ENCODE measurements at places on chromosomes 1 and 21.
A peak's percentile ranks its signal among the peaks of the same experiment; 100 is the strongest.

DNA sequence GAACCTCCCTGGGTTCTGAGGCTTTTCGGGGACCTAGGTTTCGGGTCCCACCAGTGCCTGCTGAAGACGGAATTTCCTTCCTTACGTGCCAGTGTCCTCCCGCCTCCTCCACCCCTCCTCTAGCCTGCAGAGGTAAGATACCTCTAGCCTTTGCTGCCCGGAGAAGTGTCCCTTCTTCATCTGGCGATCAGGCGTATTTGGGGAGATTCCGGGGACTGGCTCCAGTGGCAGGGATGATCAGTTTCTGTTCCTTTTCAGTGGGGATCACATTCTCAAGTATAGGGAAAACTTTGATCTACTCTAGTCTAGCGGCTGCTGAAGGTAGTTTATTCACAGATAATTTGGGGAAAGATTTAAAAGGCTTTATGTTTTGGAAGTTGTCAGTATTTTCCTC, 674 bp downstream of the CEP350 start:
- DNase-seq, result peak; percentile 66

GRCh38 chr1:43443197-43443946, 10.4 kb downstream of the HYI start:
- no peak for DNase-seq

GRCh38 chr1:118147522-118147921, 37.5 kb downstream of the SPAG17 start:
- DNase-seq, result no peak

GRCh38 chr21:31159808-31160207, 121.5 kb upstream of the KRTAP19-8 start:
- no peak for DNase-seq

GRCh38 chr1:145891587-145892485, 6.2 kb upstream of the ANKRD35 start:
- DNase-seq, result peak; percentile 98

- no peak for DNase-seq
These were observed 127.8 kb downstream of the NTMT2 start for GRCh38 chr1:170273291-170274130.

DNA sequence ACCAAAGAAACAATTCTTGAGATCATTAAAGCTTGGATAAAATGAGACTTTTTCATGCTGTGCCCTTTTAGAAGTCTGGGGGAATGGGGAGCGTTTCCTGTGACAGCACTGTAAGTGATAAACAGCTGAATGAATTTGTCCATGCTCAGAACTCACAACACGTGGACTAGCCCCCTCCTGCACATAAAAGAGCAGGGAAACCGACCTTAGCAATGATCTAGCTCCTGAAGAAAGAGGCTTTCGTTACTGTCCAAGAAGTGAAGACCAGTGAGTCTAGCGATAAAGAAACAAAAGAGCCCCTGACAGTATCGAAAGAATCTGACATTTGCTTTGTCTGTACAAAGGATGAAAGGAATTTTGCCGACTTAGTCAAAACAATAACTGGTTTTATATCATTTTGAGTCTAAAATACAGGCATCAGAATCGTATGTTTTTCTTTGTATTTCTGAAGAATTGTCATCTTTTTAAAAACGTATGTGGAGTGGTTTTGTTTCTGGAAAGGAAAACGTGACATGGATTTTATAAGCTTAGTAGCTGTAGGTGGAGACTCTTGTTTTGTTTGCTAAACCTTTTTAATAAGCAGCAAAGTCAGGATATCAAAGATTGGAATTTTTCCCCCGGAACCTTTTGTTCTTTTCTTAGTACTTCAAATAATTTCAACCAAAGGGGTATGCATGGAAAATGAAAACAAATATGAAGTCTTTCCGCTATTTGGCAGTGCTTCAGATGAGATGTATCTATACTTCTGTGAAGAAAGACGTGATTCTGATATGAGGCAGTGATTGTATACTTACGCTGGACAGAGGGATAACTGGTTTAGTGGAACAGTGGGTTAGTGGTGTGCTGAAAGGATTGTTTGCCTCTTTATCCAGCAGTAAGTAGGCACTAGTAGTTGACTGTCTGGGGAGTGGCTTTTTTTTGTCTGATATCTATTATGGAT, 61.0 kb downstream of the MAST2 start:
- DNase-seq, result no peak

DNA sequence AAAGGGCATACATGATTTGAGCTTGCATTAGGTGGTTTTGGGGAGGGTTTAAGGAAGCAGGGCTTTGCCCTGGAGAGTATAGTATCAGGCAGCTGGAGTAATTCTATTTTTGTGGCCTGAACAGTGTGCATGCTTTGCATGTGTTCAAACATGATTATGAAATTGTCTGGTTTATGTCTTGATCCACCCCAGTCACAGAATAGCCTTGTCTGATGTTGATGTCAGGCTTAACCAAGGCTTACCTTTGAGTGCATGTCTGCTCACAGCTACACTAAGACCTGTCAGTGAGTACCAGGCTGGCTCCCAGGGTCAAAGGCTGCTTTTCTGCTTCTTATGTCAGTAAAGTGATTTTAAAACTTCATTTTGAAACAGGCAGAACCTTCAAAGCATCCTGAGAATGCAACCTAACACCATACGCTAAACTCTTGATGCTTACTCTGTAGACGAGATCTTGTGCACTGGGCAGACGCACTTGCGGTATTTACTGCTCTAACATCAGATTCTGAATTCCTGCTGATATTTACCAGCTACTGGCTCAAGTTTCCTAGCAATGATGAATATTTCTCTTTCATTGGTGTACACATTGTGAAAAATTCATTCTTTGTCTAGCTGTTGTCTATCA, 78.9 kb downstream of the MAP3K21 start:
- DNase-seq, result no peak

DNA sequence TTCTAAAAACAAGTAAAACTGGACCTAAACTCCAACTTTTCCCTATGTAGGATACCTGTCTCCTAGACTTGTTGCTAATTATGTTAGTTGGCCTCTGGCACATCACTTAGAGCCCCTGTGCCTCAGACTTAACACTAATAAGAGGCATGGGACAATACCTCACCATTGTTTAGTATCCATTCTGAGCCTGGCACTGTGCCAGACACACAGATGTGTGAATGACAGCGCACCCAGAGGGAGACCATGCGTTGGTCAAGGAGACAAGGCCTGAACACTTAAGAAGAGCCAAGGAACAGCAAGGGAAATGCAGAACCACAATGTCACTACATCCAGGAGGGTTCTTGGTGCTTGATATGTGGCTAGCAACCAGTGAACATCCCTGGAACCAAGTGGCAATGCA, 189.1 kb downstream of the FGGY start:
- DNase-seq, result no peak

DNA sequence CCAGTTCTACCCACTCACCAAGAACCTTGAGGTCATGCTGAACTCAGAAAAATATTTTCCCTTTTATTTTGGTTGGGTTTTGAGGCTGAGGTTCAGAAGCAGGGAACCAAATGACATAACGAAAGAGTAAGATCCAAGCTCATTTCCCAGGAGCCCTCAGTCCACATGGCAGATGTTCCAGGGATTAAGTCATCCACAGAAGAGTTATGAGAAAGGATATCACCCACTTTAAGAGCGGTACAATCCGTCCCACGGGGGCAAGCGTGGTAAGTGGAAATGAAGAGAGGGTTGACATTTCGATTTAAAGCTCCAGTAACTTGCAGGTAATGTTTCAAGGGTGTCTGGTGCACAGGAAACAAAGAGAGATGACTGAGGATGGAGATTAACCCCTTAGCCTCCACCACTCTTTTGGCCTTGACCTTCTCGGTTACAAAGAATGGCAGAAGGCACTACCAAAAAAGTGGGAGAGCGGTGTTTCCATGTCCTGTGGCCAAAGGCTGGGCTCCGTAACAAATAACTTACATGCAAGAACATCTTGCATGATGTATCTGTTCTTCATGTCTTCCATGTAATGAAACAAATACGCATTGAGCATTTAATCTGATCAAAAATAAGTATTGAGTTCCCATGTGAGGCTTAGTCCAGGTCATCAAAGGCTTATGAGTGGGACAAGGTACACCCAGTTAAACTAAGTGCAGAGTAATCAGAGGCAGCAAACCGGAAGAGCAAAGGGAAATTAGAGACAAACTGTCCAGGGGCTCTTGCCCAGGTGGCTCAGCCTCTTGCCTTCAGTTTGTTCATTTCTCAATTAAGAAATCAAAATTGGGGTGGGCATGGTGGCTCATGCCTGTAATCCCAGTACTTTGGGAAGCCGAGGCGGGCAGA, 241.4 kb downstream of the TOMM20 start:
- no peak for DNase-seq

- no peak for DNase-seq
These were observed 29.9 kb downstream of the DHRS3 start for GRCh38 chr1:12587981-12588640.

- no peak for DNase-seq
These were observed 146.8 kb downstream of the ZBTB18 start for GRCh38 chr1:244197851-244198375.

DNA sequence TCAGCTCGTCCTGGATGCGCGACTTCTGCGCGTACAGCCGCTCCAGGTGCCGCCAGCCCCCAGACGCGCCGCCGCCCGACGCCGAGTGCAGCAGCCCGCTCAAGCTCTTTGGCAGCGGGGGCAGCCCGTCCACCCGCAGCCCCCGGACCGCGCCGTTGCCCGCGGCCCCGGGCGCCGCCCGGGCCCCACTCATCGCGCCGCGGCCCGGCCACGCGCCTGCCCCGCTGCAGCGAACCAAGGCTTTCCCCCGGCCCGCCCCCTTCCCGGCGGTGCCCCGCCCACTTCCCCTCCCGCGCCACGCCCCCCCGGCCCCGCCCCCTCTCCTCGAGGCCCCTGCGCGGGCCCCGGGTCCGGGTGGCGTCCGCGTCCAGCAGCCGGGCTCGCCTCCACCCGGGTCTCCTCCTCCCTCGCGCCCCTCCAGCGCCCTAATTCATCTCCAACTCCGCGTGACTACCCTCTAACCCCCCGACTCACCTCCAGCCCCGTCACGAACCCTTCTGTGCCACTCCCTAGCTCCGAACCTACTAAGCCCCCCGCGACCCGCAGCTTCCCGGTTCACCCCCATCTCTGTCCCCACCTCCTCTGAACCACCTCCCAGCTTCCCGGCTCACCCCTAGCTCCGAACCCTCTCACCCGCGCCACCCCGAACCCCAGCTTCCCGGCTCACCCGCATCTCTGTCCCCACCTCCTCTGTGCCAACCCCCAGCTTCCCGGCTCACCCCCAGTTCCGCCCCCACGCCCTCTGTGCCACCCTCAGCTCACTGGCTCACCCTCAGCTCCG, at the start of gene FAM89A:
FAM89A (minus strand) TSS at position 236 of the 781 bp plus-strand sequence; CDS start at position 193, 43 bp downstream.
- DNase-seq, result peak; percentile 57

GRCh38 chr1:46804926-46805325, 6.1 kb downstream of the CYP4B1 start:
- no peak for DNase-seq

- DNase-seq, result peak; percentile 83
These were observed 33.2 kb upstream of the PAX7 start for GRCh38 chr1:18597160-18598042.

- no peak for DNase-seq
These were observed 3.3 kb downstream of the CNST start for GRCh38 chr1:246569248-246570238.

DNA sequence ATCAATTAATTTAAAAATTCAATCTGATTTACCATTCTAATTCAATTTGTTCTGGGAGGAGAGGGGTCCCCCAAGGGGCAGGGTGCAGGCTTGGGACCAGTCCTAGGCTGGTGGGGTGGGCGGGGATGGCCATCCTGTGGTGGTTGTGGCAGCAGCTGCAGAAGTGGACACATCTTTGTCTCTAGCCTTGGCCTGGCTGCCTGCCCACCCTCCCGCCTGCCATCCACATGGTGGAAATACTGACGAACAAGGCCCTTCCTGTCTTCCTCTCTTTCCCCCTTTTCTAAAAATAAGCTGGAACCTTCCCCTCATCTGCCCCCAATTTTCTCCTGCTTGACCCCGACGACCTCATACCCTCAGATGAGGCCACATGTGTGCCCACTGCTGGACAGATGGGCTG, 130.9 kb downstream of the FOXD2 start:
- no peak for DNase-seq

GRCh38 chr1:37951041-37951782, 4.4 kb upstream of the INPP5B start:
- no peak for DNase-seq

- DNase-seq, result no peak
These were observed 21.8 kb downstream of the KDM4A start for GRCh38 chr1:43671626-43672330.

- no peak for DNase-seq
These were observed 420.5 kb downstream of the MATN1 start for GRCh38 chr1:30302858-30303257.

- DNase-seq, result no peak
These were observed 78.7 kb downstream of the DDR2 start for GRCh38 chr1:162710780-162711465.

- no peak for DNase-seq
These were observed 145.0 kb upstream of the SGIP1 start for GRCh38 chr1:66388913-66389312.

- DNase-seq, result no peak
These were observed 1.6 kb downstream of the DMRTB1 start for GRCh38 chr1:53460666-53461322.

- DNase-seq, result no peak
These were observed 40.8 kb upstream of the COL6A1 start for GRCh38 chr21:45940621-45941337.

- DNase-seq, result no peak
These were observed 581.2 kb downstream of the PTPRC start for GRCh38 chr1:199220031-199220430.

DNA sequence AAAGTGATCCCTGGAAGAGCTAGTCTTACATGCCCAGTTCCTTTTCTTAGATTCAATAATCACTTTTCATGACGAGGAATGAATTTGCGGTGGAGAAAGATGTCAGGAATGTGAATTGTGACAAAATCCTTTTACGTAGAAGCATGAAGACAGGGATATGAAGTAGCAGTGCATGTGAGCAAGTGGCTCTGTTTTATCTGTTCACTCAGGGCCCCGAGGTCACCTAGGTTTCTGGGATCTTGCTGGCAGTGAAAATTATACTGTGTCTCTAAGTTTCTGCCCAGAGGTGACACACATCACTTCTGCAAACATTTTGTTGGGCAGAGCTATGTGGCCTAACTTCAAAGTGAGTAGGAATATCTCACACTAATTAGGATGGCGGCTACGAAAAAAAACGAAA, 79.3 kb downstream of the USP25 start:
- no peak for DNase-seq

DNA sequence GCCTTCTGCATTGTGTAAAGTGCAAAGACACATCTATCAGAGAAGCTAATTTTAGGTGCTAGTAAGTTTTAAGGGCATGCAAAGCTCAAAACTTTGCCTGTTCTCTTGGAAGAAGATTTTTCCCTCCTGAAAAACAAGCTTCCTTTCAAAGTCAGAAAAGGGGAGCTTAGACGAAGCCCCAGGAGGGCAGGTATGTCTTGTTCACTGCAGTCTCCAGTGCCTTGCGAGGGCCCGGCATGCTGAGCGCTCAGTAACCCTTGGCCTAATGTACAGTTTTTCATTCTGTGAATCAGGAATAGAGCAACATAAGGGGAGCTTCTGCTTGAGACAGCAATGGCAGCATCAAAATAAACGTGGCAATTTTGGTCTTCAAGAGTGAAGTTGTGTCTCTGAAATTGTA, 35.0 kb downstream of the GALNT2 start:
- DNase-seq, result no peak

- peak; percentile 43 for DNase-seq
These were observed 287.0 kb downstream of the GPATCH2 start for GRCh38 chr1:217343907-217344306.
